ENCODE measurements at places on chromosomes 3 and 15. TPM values are rescaled to one million over a fixed set of nuclear protein-coding genes. Genes with fewer than 3 reads are reported as not detected.
A peak's percentile ranks its signal among the peaks of the same experiment; 100 is the strongest.

DNA sequence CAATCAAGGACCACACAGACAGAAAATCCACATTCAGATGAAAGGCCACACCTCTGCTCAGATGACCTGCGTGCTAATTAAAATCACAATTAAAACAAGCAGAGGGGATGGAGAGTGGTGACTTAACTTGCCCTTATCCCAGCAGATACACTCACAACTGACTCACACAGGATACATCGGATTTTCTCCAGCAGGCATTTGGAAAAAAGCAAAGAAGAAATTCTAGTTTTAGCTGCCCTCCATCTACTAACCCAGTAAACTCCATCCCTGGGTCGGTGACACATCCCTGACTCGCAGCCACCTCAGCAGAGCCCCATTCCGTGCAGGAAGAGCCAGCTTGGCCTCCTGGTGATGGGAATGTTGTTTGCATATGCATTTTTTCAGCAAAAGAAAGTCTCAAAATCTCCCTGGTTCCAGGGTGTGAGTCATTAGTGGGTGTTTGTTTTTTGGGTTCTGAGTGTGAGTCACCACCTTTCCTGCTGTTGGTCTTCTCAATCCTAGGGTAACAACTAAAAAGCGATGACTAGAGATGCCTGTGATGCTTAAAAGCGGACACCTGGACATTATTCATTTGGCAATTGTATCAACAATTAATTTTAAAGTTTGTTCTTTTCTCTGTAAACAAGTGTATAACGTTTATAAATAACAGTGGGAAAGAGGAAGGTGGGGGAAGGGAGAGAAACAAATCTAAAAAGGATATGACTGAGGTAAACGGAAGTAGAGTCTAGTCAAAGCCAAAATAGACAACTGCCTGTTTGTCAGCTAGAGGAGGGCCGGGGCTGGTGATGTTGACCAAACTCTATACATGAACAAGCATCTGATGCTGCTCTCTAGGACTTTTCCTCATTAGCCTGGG lies 49.8 kb upstream of the SLC4A7 start:
- DNase-seq, result no peak

DNA sequence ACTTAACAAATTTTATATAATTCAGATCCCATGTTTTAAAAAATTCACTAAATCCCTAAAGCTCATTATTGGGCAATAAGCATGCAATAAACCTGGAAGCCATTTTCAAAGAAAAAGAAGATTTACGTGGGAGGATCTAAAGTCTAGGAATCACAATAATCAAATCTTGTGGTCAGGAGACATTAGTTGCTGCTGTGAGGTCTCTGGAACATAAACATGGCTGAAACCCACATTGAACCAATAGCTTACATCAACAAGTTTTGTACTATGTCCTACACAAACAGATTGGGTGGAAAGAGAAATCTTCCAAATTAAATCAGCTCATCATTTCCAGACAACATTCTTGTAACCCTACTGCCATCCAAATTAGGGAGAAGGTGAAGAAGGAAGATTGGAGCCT lies 121.9 kb upstream of the EPHA3 start:
- no peak for DNase-seq

GRCh38 chr3:143604402-143605185 lies 243.7 kb downstream of the SLC9A9 start:
- peak; percentile 86 for DNase-seq

- no peak for DNase-seq
Observed at GRCh38 chr15:68492855-68493254, 60.9 kb upstream of the ITGA11 start.

DNA sequence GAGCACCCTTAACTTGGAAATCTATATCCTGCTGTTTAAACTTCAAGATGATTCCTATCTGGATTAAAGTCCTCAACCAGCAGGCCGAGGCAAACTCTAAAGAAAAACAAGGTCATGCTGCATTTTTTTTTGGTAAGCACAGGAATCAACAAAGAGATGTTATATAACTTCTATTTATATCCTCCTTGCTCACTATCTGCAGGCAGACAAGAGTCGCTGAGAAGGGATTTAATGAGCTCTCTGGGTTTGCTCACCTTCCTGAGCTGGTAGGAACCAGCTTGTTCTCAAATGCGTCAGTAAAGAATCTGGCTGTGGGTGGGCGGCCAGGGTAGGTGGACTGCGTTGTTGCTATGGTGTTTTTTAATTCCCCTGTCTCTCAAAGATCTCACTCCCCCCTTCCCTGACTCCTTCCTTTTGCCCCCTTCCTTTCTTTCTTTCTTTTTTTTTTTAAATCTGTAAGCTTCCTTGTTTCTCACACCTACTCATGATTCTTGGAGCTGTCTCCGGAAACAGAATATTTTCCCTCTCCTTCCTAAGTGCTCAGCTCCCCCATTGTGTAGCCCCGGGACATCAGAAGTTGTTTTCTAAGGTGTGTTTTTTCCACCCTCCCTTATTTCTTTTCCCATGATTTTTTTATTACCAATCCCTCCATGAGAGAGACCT lies 228.8 kb upstream of the BHLHE40 start:
- DNase-seq, result no peak

- peak; percentile 72 for DNase-seq
Observed at GRCh38 chr15:73962433-73962832, 29.7 kb downstream of the STOML1 start.

The HDGFL3 gene
- 41.0 TPM for total RNA-seq

- no peak for DNase-seq
Observed at GRCh38 chr3:32820971-32821685, 3.3 kb downstream of the TRIM71 start.

DNA sequence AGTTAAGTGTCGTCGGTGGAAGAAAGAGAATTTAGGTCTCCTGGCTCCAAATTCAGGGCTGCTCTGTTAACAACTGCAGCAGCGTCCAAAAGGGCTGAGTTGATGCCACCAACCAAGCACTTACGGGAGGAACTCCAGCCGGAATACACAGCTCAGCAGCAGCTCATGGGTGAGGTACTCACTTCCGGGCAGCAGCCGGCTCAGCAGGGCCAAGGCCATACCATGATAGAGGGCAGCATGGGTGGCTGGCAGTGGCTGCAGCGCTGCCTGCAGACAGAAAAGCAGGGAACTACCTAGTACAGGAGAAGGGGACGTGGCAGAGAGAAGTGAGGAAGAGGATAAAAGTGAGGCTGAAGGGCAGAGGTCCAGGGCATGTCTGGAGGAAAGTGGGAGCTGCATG lies 8.0 kb upstream of the LTK start:
- no peak for DNase-seq

DNA sequence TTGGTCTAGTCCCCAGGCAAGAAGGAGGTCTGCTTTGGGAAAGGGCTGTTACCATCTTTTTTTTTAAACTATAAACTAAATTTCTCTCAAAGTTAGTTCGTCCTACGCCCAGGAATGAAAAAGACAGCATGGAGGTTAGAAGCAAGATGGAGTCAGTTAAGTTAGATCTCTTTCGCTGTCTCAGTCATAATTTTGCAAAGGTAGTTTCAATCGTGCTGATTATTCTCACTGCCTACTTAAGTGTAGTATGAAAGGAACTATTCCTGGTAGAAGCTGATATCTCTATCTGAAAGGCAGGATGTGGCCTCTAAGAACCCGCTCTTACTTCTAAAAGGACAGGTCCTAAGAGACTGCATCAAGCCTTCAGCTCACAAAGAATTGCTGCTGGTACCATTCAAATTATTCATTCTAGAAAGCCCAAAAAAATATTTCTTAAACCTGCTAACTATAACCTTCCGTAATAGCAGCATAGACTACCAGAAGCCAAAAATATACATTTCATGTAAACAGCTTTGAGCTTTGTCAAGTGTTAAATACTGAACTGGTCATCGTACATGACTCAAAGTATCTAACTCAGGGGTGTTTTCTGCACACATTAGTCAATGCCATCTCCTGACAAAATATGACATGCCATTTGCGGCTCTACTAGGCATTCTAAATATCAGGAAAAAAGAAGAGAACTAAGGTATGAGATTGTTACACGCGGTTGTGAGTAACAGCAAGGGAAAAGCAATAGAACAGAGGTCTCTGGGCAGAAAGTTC lies 96.0 kb upstream of the CCDC80 start:
- no peak for DNase-seq

DNA sequence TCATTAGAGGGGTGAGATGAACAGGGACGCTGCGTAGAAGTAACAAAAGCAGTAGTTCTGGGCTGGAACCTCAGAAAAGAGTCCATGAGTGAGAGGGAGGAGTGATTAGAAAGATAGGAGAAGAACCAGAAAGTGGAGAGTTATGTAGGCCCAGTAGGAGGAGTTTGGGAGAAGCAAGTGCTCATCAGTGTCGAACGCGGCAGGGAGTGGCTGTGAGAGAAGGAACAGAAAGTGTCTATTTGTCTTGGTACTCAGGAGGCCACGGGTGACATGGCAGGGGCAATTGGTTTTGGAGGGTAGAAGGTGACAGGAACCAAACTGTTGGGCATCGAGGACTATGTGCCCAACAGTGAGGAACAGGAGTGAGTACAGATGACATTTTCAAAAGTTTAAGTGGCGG lies 1.3 kb upstream of the INSYN1 start:
- no peak for DNase-seq

GRCh38 chr3:133295944-133296917 lies 103.6 kb upstream of the BFSP2 start:
- peak; percentile 70 for DNase-seq

The TRPC1 gene
- total RNA-seq, result 28.4 TPM

The STRIT1 gene
- not detected for total RNA-seq

DNA sequence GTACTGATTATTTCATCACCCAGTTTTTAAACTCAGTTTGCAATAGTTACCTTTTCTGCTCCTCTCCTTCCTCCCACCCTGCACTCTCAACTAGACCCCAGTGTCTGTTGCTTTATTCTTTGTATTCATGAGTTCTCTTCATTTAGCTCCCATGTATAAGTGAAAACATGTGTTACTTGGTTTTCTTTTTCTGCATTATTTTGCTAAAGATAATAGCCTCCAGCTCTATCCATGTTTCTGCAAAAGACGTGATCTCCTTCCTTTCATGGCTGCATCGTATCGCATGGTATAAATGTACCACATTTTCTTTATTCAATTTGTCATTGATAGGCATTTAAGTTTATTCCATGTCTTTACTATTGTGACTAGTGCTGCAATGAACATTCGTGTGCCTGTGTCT lies 79.0 kb downstream of the NAALADL2 start:
- no peak for DNase-seq

GRCh38 chr15:83289160-83289559 lies 4.7 kb upstream of the BNC1 start:
- no peak for DNase-seq

DNA sequence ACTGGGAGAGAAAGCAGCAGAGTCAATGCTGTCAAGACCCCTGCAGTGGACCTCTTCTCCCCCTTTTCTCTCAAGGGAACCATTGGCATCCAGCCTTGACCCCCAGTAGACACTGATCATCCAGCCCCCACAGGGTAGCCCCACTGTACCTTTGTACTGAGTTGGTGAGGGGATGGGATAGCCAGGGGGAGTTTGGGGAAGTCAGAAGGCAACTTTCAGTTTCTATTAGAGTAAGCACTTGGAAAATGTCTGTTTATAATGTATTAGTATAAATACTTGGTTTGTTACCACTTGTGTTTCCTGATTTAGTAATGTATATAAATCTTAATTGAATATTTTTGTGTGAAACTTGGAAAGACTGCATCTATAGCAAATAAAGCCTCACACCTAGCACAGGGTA lies 25.0 kb downstream of the DAG1 start:
- DNase-seq, result no peak

DNA sequence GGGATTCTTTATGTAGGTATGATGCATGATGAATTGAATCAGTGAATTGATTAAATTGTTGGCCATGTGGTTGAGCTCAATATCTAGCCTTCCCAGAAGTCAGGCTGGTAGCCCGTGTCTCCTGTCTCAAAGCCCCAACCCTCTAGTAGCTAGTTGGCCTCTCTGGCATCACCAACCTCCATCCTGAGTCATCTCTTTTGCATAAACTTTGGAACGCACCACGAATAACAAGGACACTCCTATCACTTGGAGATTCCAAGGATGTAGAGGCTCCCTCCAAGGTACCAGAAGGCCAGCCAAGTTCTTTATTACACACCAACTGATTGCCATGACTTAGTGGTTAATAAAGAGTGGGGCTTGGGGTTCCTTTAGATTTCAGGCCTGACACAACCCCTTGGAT lies 148.4 kb downstream of the APBA2 start:
- DNase-seq, result no peak

GRCh38 chr3:24160424-24161095 lies 215.5 kb downstream of the NR1D2 start:
- DNase-seq, result peak; percentile 52

The ABI3BP gene
- total RNA-seq, result 86.7 TPM

The FBXL22 gene
- total RNA-seq, result 2.2 TPM

DNA sequence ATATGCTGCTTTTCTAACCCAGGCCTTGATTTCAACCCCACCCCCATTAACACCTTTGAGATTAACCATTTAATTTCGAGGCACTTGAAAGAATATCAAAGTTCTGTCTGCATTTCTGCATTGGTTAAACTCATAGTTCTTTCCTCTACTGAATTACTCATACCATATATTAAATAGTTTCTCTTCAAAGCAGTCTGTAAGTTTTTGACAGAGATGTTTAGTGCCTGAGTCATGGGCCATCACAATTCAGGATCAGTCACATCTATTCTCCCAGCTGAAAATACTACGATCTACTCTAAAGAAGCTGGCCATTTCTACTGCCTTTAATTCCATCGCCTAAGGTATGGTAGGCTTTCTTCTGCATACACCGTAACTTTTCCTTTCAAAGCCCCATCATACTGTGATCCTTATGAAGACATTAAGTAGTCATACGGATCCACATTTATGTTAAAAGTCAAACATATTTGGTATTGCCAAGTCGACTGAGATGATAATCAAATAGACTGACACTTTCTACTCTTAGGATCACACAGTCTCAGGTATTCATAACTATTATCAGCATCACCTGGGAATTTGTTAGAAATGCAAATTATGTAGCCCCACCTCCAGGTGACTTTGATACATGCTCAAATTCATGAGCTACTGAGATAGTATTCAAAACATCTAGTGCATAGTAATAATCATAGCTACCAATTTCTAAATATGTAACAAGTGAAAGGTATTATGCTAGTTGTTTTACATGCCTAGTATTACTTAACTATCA lies 489.4 kb upstream of the IL12A start:
- no peak for DNase-seq

The PLSCR2 gene
- total RNA-seq, result not detected

The PLIN1 gene
- total RNA-seq, result 0.55 TPM

GRCh38 chr15:56972426-56972825 lies 54.0 kb downstream of the TCF12 start:
- no peak for DNase-seq

DNA sequence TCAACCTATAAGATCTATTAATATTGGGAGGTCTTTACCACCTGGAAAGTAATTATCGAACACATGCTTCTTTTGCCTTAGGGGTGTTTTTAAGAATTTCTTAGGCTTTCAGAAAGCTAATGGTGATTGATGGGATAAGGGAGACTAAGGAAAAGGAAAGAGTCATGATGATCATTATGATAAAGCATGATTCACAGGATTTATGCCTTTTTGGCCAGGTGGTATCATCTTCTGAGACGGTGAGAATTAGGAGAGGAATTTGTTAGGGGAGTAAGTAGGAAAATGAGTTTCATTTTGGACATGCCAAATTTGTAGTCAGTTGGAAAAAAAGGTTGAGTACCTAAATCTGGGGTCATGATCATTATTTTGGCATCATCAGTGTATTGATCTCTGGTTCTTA lies 8.9 kb downstream of the ARMC8 start:
- no peak for DNase-seq

- DNase-seq, result no peak
Observed at GRCh38 chr3:48927928-48928327, 9.3 kb downstream of the ARIH2 start.

The STT3B gene
- total RNA-seq, result 108 TPM

Data from lung (tissue), 17 donors.